ENCODE measurements at places on chromosomes 4 and X. TPM values are rescaled to one million over a fixed set of nuclear protein-coding genes. Genes with fewer than 3 reads are reported as not detected.
A peak's percentile ranks its signal among the peaks of the same experiment; 100 is the strongest.

FMR1NB gene
- not detected for total RNA-seq

DNA sequence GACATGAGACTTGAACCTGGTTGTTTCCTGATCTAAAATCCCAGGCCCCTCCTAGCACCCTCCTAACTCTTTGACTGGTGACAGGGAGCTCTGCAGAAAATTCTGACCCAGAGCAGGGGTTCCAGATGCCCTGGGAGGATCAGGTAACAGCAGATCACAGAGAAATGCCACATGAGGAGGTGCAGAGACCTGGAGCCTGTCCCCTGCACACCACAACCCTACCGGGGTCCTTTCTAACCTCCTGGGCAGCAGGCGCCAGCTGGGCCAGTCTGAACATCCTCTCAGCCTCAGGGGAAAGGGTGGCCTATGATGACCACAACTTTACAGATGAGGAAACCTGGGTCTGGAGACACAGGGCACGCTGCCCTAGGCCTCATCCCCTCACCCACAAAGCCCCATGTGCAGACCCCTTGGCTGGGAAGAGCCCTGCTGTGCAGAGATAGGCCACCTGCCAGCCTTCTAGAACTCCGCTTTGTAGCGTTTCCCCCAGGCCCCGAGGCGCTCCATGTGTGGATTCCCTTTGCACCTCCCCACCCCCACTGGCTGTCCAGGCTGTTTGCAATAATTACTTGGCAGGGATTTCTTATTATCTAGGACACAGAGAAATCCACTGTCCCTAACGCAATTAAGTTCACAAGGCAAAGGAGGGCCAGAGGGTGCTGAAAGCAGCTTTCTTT is 36.5 kb downstream of the WDR1 start:
- H3K27ac ChIP-seq: no peak overlapping the region
- no peaks in the 10 kb centered on the region for H3K27me3 ChIP-seq
- H3K4me1 ChIP-seq: peaks cover 7% of the 10 kb centered on the region
- H3K4me3 ChIP-seq: no peak overlapping the region
- H3K36me3 ChIP-seq: peaks cover 34% of the 10 kb centered on the region

- no peaks in the 10 kb centered on the region for H3K27me3 ChIP-seq
- H3K4me3 ChIP-seq: no peak overlapping the region
- no peak overlapping the region for H3K27ac ChIP-seq
- H3K36me3 ChIP-seq: no peaks in the 10 kb centered on the region
Measured at GRCh38 chr4:80615099-80615498, 279.6 kb downstream of the CFAP299 start.

DNA sequence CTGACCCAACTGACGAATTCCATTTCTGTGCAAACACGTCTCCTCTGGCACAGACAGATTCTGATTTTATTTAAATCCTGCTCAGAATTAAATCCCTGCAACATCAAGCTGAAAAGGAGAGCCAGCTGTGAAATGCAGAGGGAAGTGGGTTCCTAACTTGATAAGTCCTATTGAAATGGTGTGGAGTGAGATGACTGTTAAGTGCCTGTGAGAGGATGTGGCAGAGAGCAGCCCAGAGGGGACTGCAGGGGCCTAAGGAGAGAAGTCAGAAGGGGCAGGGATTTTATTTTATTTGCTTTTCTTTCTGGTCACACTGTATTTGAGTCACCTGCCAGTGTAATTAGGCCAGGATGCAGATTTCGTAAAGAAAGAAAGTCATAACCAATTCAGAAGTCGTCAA is 277.4 kb downstream of the NKX6-1 start:
- DNase-seq: no peak
- H3K4me3 ChIP-seq: no peak overlapping the region
- H3K27me3 ChIP-seq: no peaks in the 10 kb centered on the region
- no peak overlapping the region for H3K27ac ChIP-seq

DNA sequence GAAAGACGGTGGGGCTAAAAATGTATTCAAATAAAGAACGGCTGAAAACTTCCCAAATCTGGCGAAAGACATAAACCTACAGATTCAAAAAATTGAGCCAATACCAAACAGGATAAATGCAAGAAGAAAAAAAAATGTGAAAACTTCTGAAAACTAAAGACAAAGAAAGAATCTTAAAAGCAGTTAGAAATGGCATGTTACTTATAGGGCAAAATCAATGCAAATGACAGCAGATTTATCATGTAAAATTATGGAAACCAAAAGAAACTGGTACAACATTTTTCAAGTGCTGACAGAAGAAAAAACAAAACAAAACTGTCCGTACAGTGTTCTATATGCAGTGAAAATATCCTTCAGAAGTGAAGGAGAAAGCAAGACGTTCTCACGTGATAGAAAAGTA is 239.0 kb downstream of the PDGFC start:
- no peak overlapping the region for H3K27ac ChIP-seq
- no peaks in the 10 kb centered on the region for H3K27me3 ChIP-seq
- H3K4me3 ChIP-seq: no peak overlapping the region
- peaks cover 18% of the 10 kb centered on the region for H3K4me1 ChIP-seq
- H3K36me3 ChIP-seq: peaks cover 22% of the 10 kb centered on the region

CSN1S1 gene
- total RNA-seq: not detected

RTL3 gene
- not detected for total RNA-seq

FAM114A1 gene
- total RNA-seq: 25.0 TPM

DNA sequence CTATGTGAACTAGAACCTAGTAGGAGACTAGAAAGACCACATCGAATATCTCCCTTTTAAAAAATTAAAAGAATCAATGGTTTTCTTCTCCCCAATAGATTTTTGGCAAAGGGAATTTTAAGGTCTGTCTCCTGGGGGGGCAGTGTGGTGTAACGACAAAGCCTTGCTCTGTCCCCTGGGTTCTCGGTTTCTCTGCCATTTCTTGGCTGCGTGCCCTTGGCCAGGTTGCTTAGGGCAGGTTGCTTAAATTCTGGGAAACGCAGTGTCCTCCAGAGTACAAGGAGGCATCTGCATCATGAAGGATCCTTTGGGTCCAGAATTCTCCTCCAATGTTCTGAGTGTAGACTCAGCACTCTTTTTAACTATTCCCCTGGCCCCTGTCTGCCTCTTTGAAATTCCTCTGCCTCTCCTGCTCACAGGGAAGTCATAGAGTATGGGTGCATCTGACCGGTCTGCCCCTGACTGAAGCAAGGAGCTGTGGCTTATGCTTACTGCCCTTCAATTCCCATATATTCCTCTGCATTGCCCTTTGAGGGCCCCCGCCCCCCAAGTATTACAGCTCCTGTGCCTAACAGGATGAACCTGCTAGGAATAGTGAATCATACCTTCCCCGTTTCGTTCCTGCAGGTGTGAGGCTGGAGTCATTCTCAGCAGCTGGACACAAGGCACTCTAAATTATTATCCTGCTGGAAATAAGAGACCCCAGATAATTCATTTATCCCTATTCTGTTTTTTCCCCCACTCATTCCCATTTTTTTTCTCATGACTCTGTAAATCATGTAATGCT is 2.2 kb downstream of the KIT start:
- peaks cover 11% of the 10 kb centered on the region for H3K4me1 ChIP-seq
- no peaks in the 10 kb centered on the region for H3K36me3 ChIP-seq
- peak; percentile 42 for DNase-seq
- no peak overlapping the region for H3K27ac ChIP-seq
- H3K27me3 ChIP-seq: peaks cover 58% of the 10 kb centered on the region
- peak overlapping the region; percentile 60 for H3K4me3 ChIP-seq

RAB33A gene
- not detected for total RNA-seq

C4orf54 gene
- total RNA-seq: not detected

GRCh38 chr4:107719207-107719921 is 670 bp downstream of the PAPSS1 start:
- peak overlapping the region; percentile 82 for H3K27ac ChIP-seq
- H3K27me3 ChIP-seq: no peaks in the 10 kb centered on the region
- 0 out of 2 replicates have a peak, but pooled peaks cover 3% of the 10 kb centered on the region for H3K36me3 ChIP-seq
- DNase-seq: peak; percentile 46
- peak overlapping the region; percentile 93 for H3K4me3 ChIP-seq
- peaks cover 20% of the 10 kb centered on the region for H3K4me1 ChIP-seq

SUPT20HL2 gene
- total RNA-seq: not detected

AREG gene
- total RNA-seq: 203 TPM

- H3K4me1 ChIP-seq: no peaks in the 10 kb centered on the region
- no peak overlapping the region for H3K27ac ChIP-seq
- no peaks in the 10 kb centered on the region for H3K27me3 ChIP-seq
- no peak for DNase-seq
Measured at GRCh38 chr4:13933191-13933590, 305.7 kb upstream of the BOD1L1 start.

- no peak for DNase-seq
- H3K4me1 ChIP-seq: no peaks in the 10 kb centered on the region
- H3K27me3 ChIP-seq: peaks cover 11% of the 10 kb centered on the region
- no peak overlapping the region for H3K4me3 ChIP-seq
- H3K36me3 ChIP-seq: no peaks in the 10 kb centered on the region
Measured at GRCh38 chrX:72057849-72058248, 73.9 kb downstream of the RTL5 start.

DNA sequence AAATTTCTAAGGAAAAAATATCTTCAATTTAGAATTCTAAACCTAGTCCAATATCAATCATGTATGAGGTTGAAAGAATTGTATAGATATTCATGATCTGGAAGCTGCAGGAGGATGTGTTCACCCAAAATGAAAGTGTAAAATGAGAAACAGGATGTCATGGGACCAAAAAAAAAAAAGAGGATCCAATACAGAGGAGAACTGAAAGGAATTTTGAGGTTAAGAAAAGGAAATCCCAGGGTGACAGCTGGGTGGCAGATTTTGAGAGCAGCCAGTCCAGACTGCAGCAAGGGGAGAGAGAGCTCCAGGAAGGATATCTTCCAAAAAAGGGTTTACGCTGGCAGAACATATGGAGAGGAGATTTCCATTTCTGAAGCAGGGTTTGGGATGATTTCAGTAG is 38.9 kb downstream of the TLR10 start:
- no peak overlapping the region for H3K27ac ChIP-seq
- no peaks in the 10 kb centered on the region for H3K36me3 ChIP-seq
- DNase-seq: no peak

DNA sequence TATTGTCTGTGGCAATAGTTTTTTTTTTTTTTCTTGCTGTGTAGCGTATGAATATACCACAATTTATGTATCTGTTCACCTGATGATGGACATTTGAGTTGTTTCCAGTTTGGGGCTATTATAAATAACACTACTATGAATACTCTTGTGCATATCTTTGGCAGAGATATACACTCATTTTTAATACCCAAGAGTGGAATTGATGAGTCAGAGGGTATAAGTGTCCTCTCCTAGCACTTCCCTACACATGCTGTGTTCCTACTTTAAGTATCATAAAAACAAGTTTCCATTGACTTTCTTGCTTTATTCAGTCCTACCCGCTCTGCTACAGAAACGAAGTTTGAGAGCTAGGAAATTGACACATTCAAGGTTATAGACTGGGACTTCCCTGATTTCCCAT is 39.8 kb downstream of the XIAP start:
- H3K4me1 ChIP-seq: no peaks in the 10 kb centered on the region
- peaks cover 17% of the 10 kb centered on the region for H3K36me3 ChIP-seq
- no peak overlapping the region for H3K4me3 ChIP-seq
- no peak overlapping the region for H3K27ac ChIP-seq

DNA sequence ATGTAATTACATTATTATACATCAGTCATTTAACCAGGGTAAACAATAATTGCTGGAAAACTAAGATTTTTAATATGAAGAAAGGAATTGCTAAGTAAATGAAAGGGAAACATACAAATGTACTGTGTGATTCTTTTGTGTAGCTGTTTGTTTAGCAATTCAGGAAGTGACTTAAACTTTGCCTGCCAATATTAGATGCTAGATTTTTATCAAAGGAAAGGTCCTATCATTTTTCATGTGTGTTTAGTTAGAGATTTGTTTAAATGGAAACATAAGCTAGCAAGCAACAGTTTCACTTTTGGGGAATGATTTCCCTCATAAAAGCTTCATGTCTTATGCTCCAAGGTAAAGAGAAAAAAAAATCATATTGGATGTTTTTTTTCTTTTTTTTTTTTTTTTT is 95.1 kb upstream of the LIMCH1 start:
- H3K4me1 ChIP-seq: peaks cover 11% of the 10 kb centered on the region
- H3K27ac ChIP-seq: peak overlapping the region; percentile 58
- peak; percentile 55 for DNase-seq
- no peaks in the 10 kb centered on the region for H3K36me3 ChIP-seq
- H3K27me3 ChIP-seq: no peaks in the 10 kb centered on the region

PCDH7 gene
- 1.8 TPM for total RNA-seq

- H3K27me3 ChIP-seq: no peaks in the 10 kb centered on the region
- no peak overlapping the region for H3K27ac ChIP-seq
- H3K36me3 ChIP-seq: no peaks in the 10 kb centered on the region
- no peak overlapping the region for H3K4me3 ChIP-seq
Measured at GRCh38 chr4:25976780-25977179, 62.8 kb downstream of the SMIM20 start.

- peak; percentile 23 for DNase-seq
- no peaks in the 10 kb centered on the region for H3K36me3 ChIP-seq
- no peak overlapping the region for H3K27ac ChIP-seq
Measured at GRCh38 chr4:24476282-24476681, 108.1 kb downstream of the DHX15 start.

DNA sequence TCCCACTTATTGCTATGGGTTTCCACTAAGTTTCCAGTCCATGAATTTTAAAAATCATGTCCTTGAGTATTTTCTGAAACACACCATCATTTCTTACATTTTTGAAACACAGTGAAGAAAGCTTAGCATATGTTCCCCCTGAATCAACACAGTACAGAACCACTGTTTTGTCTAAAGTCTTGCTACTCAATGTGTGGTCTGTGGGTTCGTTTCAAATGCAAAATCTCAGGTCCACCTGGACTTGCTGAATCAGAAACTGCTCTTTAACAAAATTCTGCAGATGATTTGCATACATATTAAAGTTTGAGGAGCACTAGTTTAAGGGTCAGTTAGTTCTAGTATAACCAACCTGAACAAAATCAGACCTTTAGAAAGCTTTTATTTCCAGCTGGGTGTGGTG is 60.4 kb downstream of the SUPT20HL2 start:
- H3K27me3 ChIP-seq: no peaks in the 10 kb centered on the region
- no peak overlapping the region for H3K27ac ChIP-seq
- no peaks in the 10 kb centered on the region for H3K36me3 ChIP-seq
- H3K4me1 ChIP-seq: no peaks in the 10 kb centered on the region
- no peak overlapping the region for H3K4me3 ChIP-seq

DNA sequence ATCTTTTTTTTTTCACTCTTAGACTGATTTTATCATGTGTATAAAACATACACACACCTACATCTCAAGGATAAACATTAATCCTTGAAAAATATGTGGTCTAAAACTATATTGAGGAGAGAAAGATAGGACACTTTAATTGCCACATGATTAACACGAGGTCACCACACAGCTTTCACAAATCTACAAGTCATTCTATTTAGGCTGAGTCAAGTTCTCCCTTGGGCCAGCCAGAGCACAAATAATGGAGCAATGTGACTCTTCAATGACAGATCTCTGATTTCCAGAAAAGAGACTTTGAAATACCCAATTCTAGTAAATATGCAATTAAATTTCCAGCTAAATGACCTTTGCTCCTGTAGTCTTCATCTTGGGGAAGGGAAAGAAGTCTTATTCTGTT is 12.9 kb upstream of the ADH4 start:
- no peaks in the 10 kb centered on the region for H3K4me1 ChIP-seq
- no peaks in the 10 kb centered on the region for H3K27me3 ChIP-seq
- H3K36me3 ChIP-seq: no peaks in the 10 kb centered on the region
- no peak overlapping the region for H3K27ac ChIP-seq
- no peak for DNase-seq

DNA sequence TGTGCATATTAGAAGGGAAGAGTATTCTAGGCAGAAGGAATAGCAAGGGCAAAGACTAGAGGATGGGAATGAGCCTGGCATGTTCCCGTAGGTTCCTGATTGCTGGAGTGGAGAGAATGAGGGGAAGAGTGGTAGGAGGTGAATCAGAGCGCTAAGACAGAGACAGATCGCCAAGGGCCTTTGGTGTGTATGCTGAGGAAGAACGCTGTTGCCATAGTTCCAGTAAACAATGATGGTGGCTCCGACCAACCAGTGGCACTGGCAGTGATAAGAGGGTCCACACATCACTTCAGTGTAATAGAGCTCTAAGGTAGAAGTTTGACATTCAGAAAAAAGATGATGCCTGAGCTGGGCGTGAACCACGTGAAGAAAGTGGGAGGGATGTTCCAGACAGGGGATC is 966 bp downstream of the TBC1D25 start:
- DNase-seq: no peak
- H3K4me3 ChIP-seq: peak overlapping the region; percentile 84
- H3K27ac ChIP-seq: no peak overlapping the region

Data from PC-3 (cell line).